ENCODE measurements at places on chromosomes 2 and 18. TPM values are rescaled to one million over a fixed set of nuclear protein-coding genes. Genes with fewer than 3 reads are reported as not detected.

Gene UBE2F
- 77.5 TPM for total RNA-seq

Gene KCNK3
- not detected for total RNA-seq

GRCh38 chr2:30276455-30276911 lies 45.1 kb downstream of the LBH start:
- H3K27me3 ChIP-seq = no peaks in the 10 kb centered on the region
- no peak overlapping the region for H3K4me3 ChIP-seq
- H3K4me1 ChIP-seq = peaks cover 8% of the 10 kb centered on the region
- no peak for DNase-seq

- DNase-seq = no peak
- peaks cover 50% of the 10 kb centered on the region for H3K36me3 ChIP-seq
- H3K4me3 ChIP-seq = no peak overlapping the region
- no peak overlapping the region for H3K27ac ChIP-seq
- H3K27me3 ChIP-seq = no peaks in the 10 kb centered on the region
- H3K4me1 ChIP-seq = peaks cover 9% of the 10 kb centered on the region
These were observed 20.6 kb downstream of the MPPE1 start for GRCh38 chr18:11887328-11888128.

DNA sequence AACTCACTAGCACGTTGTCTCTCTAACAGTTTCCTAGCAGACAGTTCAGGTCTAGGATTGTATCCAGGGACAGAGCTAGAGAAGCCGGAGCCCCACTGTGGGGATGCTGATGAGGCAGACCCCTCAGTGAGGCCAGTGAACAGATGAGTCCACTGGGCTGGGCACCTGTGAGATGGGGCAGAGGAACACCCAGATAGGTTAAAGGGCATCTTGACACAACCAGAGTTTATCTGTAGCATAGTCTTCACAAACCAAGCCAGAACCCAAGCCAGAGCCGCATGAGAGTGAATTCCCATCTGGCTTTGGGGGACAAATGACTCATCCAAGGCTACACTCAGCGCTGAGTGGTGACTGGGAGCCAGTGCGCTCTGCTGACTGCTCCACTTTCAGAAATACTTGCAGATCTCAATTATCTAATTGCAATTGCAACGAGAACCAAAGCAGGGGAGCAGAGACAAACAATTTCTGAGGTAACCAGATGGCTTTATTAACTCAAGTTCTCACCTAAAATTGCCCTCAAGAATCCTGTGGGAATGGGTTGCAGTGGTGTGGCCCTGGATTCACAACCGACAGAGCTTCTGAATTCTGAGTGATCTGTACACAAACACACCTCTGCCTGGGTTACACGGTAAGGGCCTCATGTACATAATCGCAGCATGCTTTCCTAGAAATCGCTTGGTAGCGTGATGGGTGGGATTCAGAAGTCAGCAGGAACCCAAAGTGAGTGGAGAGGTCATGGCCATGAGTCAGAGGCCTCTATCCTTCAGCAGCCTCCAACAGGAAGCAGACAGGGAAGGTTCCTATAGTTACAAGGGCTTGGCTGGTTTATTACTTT lies 48.7 kb upstream of the MSH2 start:
- peaks cover 3% of the 10 kb centered on the region for H3K27me3 ChIP-seq
- H3K27ac ChIP-seq = no peak overlapping the region
- no peaks in the 10 kb centered on the region for H3K36me3 ChIP-seq
- H3K4me3 ChIP-seq = no peak overlapping the region
- no peaks in the 10 kb centered on the region for H3K4me1 ChIP-seq

All from activated CD4-positive, alpha-beta memory T cell treated with anti-CD3 and anti-CD28 coated beads, Interleukin-2, amount 10 ng/mL, durations not matched to agents 7 days and 5 days (primary cell).